Stimulated activated CD4-positive, alpha-beta T cell treated with anti-CD3 and anti-CD28 coated beads, Interleukin-12 subunit alpha, Interleukin-12 subunit beta, amount 100 ng/mL, for 24 hours (primary cell): ENCODE measurements at places on chromosomes 5 and 9.

GRCh38 chr5:88888848-88889188 is 5.8 kb upstream of the MEF2C start:
- no peak for DNase-seq

- DNase-seq, result no peak
Measured at GRCh38 chr5:76927961-76928360, 24.9 kb upstream of the CRHBP start.

DNA sequence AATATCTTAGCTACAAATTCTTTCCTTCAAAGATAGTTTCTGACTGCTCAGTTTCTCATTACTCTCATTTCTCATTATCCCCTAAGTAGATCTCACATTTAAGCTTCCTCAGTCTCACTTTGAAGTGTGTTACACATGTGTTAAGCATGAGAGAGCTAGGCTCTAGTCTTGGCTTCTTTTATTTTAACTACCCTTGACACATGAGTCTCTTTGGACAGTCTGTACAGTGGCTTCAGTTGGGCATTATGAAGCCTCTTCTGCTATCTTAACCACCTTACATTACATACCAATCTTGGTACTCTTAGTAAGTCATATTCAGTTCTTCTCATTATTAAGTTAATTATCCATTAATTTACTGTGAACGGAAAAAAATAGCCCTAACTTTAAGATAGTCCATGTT is 232.5 kb downstream of the FBXL17 start:
- DNase-seq, result no peak

- no peak for DNase-seq
Measured at GRCh38 chr5:159471904-159472303, 141.6 kb upstream of the IL12B start.

- DNase-seq, result no peak
Measured at GRCh38 chr9:124392871-124393460, 22.3 kb downstream of the PSMB7 start.

- no peak for DNase-seq
Measured at GRCh38 chr9:120733190-120733589, 18.9 kb upstream of the MEGF9 start.

DNA sequence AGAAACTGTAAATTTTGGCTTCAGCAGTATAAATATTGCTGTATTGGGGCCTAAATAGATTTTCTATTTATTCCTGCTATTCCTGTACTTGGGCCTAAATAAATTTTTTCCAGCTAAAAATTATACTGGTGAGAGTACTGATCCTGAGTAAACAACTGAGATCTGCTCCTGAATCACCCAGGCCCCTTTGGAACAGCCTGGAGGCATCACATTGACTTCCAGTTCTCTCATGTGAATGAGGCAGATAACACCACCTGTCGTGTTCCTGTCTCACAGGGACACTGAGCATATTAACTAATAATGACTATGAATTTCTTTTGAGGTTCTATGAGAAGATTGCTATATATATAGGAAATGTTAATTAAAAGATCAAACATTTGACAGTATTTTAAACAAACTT is 119.5 kb upstream of the PLCXD3 start:
- DNase-seq, result no peak

DNA sequence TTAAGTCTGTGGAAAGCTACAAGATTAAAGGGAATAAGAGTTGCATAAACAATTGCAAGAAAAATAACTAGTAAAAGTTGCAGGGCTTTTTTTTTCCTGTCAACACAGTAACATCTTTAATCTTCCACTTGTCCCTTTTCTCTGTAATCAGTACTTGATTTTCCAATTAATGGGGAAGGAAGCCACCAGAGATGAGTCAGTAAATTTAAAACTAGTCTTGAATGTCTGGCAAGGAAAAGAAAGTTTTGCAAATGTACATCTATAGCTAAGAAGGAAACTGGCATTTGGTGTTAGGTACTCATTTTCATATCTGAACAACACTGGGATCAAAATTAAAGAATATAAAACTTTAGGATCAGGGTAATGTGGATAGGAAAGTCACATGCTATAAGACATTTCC is 17.1 kb downstream of the DAP start:
- no peak for DNase-seq

- no peak for DNase-seq
Measured at GRCh38 chr5:35058374-35058788, 10.6 kb upstream of the AGXT2 start.

DNA sequence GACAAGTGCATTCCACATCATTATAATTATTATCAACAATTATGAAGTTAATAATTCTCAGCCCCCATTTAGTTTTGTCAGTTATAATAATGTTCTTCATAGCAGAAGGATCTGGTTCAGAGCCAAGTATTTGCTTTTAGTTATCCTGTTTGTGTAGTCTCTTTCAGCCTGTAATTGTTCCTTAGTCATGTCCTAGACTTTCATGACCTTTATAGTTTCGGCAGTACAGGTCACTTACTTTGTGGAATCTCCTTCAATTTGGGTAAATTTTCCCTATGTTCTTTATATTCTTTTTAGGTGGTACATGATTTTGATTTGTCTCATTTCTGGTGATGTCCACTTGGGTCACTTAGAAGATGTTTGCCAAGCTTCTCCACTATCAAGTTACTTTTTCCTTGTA is 34.3 kb downstream of the UBE2R2 start:
- no peak for DNase-seq

- no peak for DNase-seq
Measured at GRCh38 chr9:114280636-114281472, 42.0 kb upstream of the ORM1 start.

GRCh38 chr9:121201045-121201737 is 478 bp downstream of the RAB14 start:
- peak; percentile 13 for DNase-seq

DNA sequence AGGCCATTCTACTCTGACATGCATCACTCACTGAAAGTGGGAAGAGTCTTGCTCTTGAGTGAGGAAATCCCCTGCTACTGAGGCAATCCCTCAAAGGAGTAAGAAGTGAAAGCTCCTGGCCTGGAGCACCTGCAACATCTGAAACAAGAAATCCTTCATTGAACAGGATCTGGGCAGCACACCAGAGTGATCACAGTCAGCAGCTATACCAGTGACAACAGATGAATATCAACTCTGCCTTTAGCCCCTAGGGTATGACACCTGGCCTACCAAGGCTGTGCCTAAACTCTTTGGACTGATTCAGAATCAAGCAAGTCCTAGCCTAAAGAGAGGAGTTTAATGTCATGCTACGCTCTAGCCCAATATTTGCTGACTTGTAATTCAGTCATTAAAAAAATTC is 156.2 kb upstream of the CCDC152 start:
- no peak for DNase-seq

DNA sequence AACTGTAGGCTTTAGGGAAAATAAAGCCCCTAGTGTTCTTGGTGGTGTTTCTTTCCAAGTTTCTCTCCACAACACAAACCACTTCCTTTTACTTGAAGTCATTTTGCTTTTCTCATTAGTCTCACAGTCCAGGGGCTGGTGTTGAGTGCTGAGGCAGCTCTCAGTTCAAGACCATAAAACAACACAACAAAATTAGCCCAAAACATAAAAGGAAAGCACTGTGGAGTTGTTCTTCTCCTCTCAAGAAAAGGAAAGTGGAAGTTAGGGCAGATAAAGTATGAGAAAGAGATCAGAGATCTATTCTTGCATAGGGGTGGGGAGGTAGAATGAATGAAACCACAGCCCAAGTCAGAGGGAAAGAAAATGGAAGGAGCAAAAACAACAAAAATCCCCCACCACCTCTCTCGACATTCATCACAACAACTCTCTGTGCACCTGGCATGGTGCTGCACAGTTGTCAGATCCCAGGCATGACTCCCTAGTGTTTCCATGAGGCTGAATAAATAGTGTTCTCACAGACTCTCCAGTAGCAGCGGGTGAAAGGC is 569.9 kb downstream of the RAB3C start:
- DNase-seq, result no peak

GRCh38 chr5:108046955-108047670 is 334.8 kb downstream of the FBXL17 start:
- no peak for DNase-seq

GRCh38 chr9:117000196-117000723 is 313.2 kb downstream of the TRIM32 start:
- DNase-seq, result no peak

DNA sequence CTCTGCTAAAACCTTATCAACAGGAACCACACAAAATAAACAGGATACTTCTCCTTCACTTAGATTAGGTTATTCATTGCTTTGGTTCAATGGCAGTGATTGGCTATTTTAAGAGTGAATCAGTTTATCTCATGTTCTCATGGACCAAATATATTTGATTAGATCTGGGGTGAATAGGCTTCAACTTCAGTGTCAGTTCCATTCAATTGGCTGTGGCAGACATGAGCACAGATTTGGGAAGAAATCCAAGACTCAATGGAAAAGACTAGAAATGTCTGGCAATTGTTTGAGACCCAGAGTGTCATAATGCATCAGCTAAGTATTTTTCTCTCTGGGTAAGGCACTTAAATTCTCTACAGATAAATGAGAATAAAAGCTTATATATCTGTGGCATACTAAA is 37.1 kb downstream of the CDH18 start:
- DNase-seq, result no peak

DNA sequence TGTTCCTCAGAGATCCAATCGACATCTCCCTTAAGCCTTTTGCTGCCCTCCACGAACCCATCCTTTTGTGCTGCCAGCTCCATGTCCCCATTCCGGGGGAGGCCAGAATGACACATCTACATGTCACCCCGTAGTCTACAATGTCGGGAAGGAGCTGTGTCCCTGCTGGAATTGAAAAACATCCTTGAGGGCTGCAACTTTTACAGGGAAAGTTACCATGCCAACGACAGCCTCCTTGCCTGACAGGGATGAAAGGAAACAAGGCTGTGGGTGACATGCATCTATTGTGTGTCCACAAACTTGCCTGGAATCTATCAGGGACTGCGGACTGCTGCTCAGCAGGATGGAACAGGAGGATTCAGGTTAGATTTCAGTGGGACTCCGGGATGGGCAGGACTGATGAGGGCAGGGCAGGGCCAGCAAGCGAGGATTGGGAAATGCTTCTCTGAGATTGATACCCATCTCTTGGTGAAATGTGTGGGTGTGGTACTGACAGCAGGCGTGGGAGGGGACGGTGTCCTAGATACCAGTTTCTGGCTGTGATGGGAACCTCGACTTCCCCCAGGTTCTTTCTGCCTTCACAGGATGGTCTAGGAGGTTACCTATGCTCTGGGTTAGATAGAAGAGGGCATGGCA is 25.5 kb downstream of the EGR1 start:
- DNase-seq, result no peak

- DNase-seq, result no peak
Measured at GRCh38 chr5:4348423-4348822, 752.8 kb downstream of the IRX1 start.

- no peak for DNase-seq
Measured at GRCh38 chr5:88660264-88660946, 222.6 kb downstream of the MEF2C start.

- DNase-seq, result no peak
Measured at GRCh38 chr9:86580688-86581087, 226.5 kb upstream of the TUT7 start.

GRCh38 chr5:1291611-1292080 is 3.2 kb downstream of the TERT start:
- no peak for DNase-seq

GRCh38 chr5:115816226-115817081 is at the start of gene CDO1:
TSS of gene CDO1 (minus strand) at chr5:115816659. CDS start at chr5:115816397, 262 bp downstream.
- no peak for DNase-seq

DNA sequence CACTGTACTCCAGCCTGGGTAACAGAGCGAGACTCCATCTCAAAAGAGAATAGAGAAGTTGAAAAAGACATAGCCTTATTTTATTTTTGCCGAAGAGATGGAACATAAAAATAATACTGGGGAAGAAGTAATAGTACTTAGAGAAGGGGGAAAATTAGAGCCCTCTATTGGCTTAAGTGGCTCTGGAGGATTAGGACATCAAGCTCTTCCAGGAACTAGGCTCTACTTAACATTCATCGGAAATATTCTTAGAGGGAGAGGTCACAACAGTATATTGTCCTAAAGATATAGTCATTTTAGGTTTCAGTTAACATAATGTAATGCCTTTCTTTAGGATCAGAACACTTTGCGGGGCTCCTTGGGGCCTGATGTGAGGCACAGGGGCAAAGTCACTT is 86.0 kb upstream of the PLPP1 start:
- no peak for DNase-seq

DNA sequence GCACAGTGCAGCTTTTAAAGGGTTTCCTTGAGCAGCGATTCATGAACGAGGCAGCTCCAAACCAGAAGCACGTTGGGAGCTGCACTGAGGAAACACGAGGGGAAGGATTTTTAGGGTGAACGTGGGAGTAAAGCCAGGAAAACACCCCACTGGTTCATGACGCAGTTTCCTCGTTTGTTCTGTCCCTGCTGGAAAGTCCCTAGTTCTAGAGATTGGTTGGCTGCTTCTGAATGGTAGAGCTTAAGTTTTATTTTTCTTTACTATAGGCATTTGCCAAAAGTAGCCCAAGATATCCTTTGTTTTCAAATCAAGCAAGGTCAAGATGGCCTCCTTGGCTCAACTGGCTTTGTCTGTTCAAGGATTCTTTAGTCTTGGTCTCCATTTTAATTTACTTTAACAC is 116.5 kb upstream of the CACNA1B start:
- DNase-seq, result no peak

DNA sequence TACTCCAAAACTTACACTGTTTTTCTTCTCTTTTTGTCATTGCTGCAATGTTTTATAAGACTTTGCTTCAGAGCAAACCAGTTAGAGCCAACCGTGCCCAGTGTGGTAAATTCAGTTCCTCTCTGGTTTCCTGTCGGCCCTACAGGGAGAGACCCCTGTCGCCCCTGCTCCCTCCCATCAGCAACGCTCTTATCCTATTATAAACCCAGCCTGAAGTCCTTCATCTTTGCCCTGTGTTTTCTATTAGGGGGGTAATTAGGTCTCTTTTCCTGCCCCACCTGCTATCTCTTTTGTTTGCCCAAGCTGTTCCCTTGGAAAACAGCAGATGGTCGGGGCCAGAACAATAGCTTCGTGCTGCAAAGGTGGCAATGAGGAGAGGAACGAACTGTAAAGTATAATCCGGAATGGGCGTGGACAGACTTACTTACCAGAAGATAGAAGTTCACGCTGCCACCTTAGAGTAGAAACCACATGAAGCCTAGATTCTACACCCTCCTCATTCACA is 21.4 kb upstream of the OTULINL start:
- DNase-seq, result no peak

- DNase-seq, result no peak
Measured at GRCh38 chr9:76537150-76537646, 78.2 kb downstream of the GCNT1 start.

GRCh38 chr9:136516191-136516654 is 29.6 kb downstream of the NOTCH1 start:
- DNase-seq, result no peak

DNA sequence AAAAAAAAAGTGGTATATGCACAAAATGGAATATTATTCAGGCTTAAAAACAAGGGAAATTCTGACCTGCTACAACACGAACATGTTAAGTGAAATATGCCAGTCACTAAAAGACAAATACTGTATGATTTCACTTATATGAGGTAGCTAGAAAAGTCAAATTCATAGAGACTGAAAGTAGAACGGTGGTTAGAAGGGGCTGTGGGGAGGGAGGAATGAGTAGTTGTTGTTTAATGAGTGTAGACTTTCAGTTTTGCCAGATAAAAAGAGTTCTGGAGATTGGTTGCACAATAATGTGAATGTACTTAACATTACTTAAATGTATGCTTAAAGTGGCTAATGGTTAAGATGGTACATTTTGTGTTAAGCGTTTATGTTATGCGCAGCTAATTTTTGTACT is 79.5 kb upstream of the IL12B start:
- DNase-seq, result no peak

GRCh38 chr5:140217299-140218026 is 42.5 kb downstream of the CYSTM1 start:
- DNase-seq, result no peak
